ENCODE measurements at places on chromosomes 6 and 20.

- no peak for DNase-seq
Measured at GRCh38 chr6:70370496-70370895, 42.8 kb upstream of the FAM135A start.

GRCh38 chr6:17622144-17622543 is 22.0 kb downstream of the FAM8A1 start:
- DNase-seq = no peak

DNA sequence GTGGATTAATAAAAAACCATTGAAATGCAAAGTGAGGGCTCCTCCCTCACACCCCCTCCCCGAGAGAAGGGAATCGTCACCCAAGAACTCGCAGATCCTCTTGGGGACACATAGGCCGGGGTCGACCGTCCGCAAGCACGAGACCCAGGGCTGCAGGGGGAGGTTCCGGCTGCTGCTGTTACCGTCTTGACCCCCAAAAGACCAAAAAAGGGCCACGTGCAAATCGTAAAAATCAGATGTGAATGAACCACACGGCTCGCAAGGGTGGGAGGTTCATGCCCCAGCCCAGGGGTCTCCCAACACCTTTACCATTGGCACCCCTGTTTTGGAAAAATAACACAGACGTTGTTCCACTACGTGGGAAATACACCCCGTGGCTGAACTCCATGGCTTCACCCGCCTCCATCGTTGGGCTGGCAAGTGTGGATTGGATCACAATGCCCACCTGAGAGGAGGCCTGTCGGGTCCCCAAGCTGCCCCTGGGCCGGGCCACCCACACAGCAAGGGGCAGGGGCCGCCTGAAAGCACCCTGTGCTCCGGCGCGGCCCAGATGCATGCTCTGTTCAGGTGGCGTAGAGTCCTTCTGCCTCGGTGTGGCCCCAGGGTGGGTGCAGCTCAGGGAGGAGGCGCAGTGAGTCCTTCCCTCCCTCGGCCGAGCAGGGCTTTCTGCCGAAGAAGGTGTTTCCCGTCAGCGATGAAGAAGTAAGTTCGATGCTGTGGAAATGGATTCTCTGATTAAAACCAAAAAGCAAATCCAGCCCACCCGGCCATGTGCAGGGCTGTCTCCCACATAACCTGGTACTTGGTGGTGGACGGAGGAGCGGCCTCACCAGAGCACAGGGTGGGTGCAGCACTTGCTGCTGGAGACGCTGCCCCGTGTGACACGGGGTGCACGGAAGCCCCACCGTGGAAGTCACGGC is 85.0 kb downstream of the YTHDF1 start:
- no peak for DNase-seq

DNA sequence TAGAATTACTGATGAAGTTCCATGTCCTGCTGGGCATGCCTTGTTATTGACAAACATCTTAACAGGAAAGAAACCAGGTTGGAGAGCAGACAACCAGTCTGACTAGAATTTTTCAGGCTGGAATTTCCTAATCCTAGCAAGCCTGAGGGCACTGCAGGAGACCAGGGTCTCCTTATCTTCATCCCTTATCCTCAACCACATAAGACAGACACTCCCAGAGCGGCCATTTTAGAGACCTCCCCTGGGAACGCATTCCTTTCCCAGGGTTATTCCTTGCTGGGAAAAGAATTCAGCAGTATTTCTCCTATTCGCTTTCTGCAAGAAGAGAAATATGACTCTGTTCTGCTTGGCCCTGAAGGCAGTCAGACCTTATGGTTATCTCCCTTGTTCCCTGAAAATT is 803.7 kb downstream of the GRIK2 start:
- DNase-seq = no peak

DNA sequence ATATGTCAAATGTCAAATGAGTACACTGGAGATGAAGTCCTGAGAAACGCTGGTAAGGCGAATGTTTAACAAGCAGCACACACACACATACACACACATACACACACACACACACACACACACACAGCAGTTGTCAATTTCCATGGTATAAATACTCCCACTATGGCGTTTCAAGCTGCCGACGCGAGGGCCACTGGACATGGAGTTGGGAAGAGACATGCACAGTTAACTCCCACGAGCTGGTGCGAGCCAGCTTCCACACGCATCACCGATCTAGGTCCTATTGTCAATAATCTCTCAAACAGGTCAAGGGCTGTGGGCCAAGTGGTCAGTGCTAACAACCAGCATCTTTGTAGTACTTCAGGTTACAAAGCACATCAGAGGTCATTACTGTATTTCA is 58.9 kb downstream of the TRERF1 start:
- DNase-seq = no peak

DNA sequence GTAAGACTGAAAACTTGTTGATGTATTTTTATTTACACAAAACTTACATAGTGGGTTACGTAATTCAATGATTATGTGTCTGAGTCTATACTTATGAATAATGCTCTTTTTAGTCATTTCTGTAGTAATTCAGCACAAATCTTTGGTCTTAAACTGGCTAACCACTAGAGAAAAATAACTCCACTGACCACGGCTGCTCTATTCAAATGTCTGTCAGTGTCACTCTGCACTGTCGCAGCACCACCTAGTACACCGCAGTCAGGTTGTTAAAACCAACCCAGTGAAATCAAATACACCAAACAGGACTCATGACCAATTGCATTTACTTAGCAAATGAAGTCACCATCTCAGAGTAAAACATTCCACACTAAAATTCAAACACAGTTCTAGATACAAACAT is 93.5 kb upstream of the CCDC28A start:
- no peak for DNase-seq

DNA sequence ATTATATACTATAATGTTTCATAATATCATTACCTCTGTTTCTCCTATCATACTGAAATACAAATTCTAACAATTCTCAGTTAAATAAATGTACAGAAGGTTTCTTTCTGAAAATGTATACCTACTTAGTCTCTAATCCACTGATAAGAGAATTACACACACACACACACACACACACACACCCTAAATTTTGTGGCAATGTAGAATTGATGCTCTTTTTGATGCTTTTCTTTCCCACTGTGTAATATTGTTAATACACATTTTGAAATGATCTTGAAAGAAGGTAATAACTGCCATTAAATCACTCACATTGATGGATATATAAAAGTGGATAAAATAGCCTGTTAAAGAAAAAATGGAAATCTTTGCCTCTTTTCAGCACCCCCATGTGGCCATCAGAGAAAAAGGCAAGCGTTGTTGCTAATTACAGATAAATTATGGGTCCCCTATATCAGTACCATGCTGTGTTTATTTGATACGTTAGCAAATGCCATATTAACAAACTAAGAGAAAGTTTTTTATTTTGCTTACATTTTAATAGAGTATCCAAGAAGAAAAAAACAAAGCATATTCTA is 76.6 kb upstream of the VGLL2 start:
- no peak for DNase-seq

GRCh38 chr20:62476056-62476838 is 452 bp upstream of the GATA5 start:
- DNase-seq = no peak

GRCh38 chr6:141421378-141421777 is 711.3 kb upstream of the GJE1 start:
- no peak for DNase-seq

DNA sequence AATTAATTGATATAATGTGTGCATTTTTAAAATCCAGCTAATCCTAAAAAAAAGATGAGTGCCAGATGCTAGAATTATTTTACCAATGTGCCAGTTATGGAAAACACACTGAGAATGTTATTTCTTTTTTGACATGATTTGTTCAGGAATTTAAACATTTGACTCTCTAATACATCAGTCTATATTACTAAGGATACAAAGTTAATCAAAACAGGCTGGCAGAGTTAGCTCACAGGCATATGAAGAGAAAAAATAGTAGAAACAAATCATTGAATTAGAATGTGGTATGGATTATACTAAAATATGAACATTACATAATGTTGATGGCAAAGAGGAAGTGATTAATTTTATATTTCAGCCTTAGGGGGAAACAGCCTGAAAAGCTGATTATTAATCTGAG is 368.3 kb upstream of the GJE1 start:
- DNase-seq = no peak

DNA sequence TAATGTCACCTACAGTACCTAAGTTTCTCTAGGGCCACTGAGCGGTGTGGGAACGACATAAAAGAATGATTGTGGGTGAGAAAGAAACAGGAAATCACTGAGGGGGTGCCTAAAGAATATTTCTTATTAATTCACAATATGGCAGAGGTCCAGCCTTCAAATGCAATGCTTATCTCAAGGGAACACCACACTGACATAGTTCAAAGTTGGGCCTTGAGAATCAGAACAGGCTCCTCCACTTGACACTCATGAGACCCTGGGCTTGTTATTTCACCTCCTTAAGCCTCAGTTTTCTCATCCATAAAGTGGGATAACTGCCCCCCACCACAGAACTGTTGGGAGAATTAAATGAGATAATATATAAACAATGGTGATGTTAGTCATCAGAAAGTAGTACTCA is 40.4 kb upstream of the ARHGAP18 start:
- no peak for DNase-seq

DNA sequence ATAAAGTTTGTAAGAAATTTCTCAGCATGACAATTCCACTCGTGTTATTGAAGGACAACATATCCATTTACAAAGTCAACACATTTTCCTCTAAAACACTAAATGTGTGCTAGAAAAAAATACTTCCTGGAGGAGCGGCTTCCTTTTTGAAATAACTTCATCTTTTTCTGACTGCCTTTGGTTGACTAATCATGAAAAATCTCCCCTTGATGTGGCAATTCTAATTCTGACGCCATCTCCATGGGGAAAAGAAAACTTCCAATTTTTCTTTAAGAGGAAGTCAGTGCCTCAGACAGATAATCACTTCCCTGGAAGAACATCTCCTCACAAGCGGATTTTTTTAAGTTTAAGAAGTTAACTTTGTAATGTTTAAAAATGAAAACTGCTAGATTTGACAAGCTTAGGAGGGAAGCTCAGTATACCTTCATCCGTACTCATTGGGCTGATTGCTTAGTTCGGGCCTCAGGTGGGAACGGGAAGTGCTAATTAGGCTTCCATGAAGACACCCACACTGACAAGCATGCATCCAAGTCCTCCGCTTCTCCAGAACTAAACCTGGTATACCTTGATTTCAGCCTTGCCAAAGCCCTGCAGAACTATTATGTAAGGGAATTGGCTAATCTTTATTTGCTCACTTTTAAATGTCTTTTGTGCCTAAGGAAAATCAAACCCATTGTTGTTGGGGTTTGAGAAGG is 35.1 kb upstream of the DUSP22 start:
- DNase-seq = no peak

DNA sequence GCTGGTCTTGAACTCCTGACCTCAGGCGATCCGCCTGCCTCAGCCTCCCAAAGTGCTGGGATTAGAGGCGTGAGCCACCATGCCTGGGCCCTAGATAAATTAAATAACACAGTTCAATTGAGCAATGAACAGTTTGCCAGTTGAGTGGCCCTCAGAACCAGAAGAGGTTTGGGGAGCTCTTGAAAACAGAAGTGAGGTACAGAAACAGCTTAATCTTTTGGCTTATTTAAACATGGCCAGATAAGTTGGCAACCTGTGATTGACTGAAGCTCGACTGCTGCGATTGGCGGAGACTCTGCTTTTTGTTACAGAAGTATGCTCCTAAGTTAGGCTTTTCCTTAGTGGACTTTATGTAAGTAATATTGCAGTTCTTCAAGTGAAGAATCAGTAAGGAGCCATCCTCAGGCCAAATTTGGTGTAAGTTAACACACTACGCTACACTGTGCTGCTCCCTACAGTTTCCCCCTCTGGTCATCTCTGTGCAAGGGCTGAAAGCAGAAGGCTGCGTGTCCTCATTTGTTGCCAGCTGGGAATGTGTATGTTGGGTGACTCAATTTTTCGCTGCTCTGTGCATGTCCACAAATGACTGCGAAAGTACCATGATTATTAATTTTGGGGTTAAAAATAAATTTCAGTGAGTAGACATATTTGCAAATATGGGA is 9.8 kb downstream of the XRN2 start:
- DNase-seq = no peak

GRCh38 chr6:81455641-81456040 is 296.8 kb downstream of the TENT5A start:
- DNase-seq = no peak

- DNase-seq = no peak
Measured at GRCh38 chr6:154773610-154774089, 40.4 kb downstream of the SCAF8 start.

DNA sequence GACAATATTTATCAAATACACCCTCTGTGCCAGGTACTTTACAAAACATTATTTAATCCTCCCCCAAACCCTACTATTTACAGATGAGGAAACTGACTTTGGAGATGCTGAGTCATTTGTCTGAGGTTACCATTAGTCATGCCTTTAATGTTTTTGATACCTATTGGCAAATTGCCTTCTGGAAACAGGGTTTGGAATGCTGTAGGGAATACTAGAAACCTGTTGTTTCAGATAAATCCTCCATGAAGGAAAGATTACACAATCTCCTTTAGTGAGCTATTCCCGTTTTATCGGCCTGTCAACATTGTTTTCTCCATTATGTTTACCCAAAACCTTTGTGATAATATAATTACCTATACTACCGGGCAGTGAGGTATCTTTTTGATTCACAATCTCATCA is 93.6 kb upstream of the ADGRF1 start:
- no peak for DNase-seq

GRCh38 chr20:50980071-50980681 is 21.6 kb downstream of the MOCS3 start:
- no peak for DNase-seq

DNA sequence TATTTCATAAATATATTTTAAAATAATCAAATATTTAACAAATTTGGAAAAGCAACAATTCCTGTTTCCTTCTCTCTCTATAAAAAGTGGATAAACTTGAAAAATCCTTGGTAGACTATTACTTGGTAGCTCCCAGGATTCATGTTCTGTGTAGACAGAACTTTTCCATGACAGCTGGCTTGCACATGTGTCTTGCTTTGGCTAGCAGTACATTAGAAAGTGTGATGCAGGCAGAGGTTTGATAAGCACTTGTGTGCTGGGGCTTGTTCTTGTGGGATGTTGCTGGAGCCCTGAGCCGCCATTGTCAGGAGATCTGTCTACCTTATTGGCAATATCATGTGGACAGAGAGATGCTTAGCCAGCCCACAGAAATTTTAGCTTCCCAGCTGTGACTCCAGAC is 327.2 kb downstream of the CDKAL1 start:
- DNase-seq = no peak

GRCh38 chr20:61765871-61766654 is 299.6 kb downstream of the TAF4 start:
- no peak for DNase-seq

GRCh38 chr6:75098709-75099108 is 107.1 kb downstream of the COL12A1 start:
- no peak for DNase-seq

DNA sequence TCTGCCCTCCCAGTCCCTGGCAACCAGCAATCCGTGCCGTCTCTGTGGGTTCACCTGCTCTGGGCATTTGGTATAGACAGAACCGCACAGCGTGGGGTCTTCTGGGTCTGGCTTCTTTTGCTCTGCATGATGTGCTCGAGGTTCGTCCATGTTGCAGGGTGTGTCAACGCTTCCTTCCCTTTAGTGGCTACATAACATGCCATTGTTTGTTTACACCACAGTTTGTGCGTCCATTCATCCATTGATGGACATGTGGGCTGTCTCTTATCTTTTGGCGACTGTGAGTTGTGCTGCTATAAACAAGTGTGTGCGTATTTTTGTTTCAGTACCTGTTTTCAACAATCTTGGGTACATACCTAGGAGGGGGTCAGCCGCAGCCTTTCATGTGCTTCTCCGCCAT is 149.5 kb upstream of the RPS6KA2 start:
- DNase-seq = no peak

Data from H1 (cell line).